ENCODE measurements at places on chromosomes 16 and 17. TPM values are rescaled to one million over a fixed set of nuclear protein-coding genes. Genes with fewer than 3 reads are reported as not detected.

DNA sequence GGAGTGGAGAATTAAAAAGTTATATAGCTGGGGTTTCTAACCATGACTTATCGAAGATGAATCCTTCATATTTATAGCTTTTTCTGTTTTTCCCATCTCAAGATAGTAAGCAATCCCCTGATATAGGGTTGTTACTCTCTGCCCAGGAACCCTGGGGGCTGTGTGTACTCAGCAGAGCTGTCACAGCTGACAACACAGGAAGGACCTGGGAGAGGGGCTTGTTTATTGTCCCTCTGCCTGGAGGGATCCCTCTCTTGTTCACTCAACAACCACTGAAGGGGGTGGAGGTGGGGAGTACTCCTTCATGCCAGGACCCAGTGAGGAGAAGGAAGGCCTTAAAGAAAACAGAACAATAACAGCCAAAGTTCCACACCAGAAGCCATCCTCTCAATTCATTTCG, 19.8 kb downstream of the ASIC2 start:
- DNase-seq = no peak

- DNase-seq = no peak
Observed at GRCh38 chr16:77967054-77967904, 55.1 kb upstream of the CLEC3A start.

- DNase-seq = no peak
Observed at GRCh38 chr17:35666967-35667532, 64.4 kb upstream of the RASL10B start.

HOXB7 gene
- total RNA-seq = 0.96 TPM

C16orf96 gene
- total RNA-seq = 0.07 TPM

GRCh38 chr16:68997564-68997963, 107.9 kb upstream of the HAS3 start:
- no peak for DNase-seq

DNA sequence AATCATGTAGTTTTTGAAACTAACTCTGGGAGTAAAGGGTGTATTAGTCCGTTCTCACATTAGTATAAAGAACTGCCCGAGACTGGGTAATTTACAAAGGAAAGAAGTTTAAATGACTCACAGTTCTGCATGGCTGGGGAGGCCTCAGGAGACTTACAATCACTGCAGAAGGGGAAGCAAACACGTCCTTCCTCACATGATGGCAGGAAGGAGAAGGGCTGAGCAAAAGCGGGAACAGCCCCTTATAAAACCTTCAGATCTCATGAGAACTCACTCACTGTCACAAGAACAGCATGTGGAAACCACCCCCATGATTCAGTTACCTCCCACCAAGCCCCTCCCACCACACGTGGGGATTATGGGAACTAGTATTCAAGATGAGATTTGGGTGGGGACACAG, 256.5 kb upstream of the TNRC6C start:
- DNase-seq = no peak

DNA sequence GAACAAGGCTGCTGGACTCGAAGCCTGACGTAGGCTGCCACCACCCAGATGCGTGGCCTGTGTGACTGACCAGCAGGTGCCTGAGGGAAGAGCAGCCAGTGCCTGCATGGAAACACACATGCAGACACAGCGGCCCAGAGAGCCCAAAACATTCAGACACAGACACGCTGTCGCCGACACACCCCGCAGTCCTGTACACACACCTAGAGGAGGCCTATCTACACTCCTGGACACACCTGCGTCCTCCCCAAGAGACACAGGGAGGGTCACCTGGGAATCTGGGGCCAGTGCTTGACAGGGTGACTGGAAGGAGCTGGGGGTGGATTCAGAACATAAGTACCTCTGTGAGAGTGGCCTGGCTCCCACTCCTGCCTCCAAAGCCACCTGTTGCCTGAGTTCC, 6.1 kb upstream of the TSPOAP1 start:
- DNase-seq = no peak

AANAT gene
- not detected for total RNA-seq

BTBD17 gene
- total RNA-seq = not detected

GRCh38 chr17:38498353-38498752, 70.1 kb downstream of the ARHGAP23 start:
- DNase-seq = no peak

SEPTIN1 gene
- 193 TPM for total RNA-seq

- DNase-seq = no peak
Observed at GRCh38 chr16:67284699-67285646, 5.6 kb downstream of the PLEKHG4 start.

DNA sequence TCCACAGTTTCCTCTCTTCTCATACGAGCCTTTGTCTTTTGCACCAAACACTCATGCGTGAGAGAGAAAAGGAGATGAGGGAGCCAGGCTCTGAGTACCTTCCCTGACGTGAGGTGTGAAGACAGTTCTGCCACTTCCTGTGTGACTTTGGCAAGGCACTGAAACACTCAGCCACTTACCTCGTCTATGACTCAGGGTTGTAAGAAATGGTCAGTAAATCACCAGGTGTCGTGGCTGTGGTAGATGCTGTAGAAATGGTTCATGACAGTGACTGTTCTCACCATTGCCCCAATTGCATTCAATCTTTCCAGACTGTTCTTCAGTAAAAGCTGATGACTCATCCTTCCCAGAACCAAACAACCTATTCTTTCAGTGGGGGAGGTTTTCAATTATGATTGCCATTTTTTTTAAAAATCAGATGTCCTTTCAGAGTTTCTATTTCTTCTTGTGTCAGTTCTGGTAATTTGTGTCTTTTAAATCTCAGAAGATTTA, 49.2 kb upstream of the CBFA2T3 start:
- no peak for DNase-seq

DNA sequence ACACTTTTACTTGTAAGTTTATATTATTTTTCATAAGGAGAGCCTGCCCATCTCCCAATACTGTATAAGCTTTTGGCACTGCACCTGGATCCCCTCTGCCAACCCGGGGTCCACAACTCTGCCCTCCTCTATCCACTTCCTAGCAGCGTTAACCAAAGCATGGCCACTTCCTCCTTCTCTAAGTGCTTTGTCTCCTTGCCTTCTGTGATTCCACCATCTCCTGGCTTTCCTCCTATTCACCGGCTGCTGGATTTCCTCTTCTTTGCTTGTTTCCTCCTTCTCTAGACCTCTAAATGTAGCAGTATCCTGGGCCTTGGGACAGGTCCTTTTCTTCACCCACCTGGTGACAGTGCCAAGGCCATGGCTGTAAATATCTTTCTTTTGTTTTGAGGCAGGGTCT, 20.0 kb upstream of the WFIKKN2 start:
- no peak for DNase-seq

- no peak for DNase-seq
Observed at GRCh38 chr16:25371342-25371741, 113.7 kb upstream of the ZKSCAN2 start.

Measured in CD8-positive, alpha-beta memory T cell (primary cell).